ENCODE measurements at places on chromosomes 7 and 10.

DNA sequence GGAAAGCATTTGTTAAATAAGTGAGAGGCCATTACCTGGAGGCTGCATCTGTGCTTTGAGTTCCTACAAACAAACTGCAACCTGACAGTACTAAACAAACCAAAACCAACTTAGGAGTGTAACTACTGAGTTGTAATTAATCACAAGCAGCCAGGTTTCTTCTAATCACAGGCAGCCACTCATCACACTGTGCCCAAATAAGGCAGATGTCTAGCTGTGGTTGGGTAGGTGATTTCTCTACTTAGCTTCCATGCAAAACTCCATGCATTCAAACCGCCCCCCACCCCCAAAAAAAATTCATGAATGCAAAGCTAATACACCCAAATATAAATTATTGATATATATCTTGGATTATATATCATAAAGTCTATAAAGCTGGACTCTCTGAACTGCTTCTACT is 461.1 kb downstream of the ARL4A start:
- DNase-seq, result no peak

- no peak for DNase-seq
These were observed 89.6 kb upstream of the FAM171A1 start for GRCh38 chr10:15460661-15461060.

GRCh38 chr10:51162002-51162401 is 87.7 kb downstream of the PRKG1 start:
- DNase-seq, result peak; percentile 7

- no peak for DNase-seq
These were observed 380.6 kb downstream of the PHTF2 start for GRCh38 chr7:78179211-78179610.

GRCh38 chr7:121608785-121609184 is 212.7 kb upstream of the FAM3C start:
- no peak for DNase-seq

GRCh38 chr10:78900715-78901430 is 167.9 kb upstream of the ZMIZ1 start:
- no peak for DNase-seq

DNA sequence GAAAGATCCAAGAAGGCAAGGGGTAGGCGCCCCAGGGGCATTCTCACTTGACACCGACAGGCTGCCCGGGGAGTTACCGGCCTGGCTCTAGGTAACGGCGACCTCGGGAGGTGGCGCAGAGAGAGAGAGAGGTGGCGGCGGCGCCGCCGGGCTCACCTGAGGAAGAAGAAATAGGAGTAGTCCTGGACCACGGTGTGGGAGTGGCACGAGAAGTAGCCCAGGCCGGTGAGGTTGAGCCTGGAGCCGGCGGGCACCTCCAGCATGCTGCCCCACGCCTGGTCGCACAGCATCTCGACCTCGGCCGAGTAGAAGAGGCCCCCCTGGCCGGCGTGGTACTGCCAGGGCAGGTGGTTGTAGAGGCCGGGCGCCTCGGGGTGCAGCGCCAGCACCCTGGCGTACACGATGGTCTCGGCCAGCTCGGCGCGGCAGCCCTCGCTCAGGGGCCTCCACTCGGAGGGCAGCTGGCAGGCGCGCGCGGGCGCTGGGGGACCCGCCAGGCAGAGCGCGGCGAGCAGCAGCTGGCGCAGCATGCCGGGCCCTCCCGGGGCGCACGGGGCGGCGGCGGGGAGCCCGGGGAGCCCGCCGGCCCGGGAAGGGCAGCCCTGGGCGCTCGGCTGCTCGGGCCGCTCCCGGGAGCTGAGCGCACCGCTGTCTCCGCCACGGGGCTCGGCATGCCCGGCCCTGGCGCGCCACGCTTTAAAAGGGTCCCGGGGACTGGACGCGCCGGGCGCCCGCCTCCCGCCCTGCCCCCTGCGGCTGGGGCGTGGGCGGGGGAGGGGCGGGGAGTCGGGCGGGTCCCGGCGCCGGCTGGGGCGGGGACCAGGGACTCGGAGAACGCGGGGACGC is at the start of gene CCDC3:
Gene CCDC3, minus strand, starts transcription at position 673 of the 846 bp plus-strand sequence. Its CDS starts 143 bp downstream, at position 530.
- DNase-seq, result peak; percentile 66

DNA sequence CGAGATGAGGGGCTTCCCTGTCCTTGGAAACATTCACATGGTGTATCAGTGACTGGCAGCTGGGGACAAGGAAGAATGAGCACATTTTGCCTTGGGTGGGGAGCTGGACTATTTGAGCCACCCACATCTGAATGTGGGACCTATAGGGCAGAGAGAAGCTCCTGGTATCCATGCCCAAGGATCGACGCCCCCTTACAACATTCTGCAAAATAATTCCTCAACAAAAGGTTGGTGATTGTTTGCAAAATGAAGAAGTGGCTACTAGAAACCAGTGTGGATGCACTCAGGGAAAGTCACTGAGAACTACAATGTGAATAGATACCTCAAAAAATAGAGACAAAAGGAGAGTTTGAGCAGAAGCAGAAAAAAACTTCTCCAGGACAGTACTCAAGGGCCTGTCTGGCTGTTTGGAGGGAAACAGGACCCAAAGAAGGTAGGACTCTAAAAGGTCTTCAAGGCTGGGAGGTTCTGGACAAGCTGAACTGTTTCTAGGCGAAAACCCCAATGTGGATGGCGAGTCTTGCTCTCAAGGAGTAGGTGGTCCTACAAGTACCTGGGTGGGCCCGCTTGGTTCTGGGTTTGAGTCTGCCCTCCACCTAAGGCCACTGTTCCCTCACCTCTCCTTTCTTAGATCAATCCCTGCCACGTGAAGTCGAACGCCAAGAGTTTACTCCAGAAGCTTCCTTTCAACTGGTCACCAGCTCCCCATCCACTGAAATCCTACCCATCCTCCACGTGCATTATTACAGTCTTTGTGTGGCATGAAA is 125.0 kb upstream of the ZNF746 start:
- no peak for DNase-seq

DNA sequence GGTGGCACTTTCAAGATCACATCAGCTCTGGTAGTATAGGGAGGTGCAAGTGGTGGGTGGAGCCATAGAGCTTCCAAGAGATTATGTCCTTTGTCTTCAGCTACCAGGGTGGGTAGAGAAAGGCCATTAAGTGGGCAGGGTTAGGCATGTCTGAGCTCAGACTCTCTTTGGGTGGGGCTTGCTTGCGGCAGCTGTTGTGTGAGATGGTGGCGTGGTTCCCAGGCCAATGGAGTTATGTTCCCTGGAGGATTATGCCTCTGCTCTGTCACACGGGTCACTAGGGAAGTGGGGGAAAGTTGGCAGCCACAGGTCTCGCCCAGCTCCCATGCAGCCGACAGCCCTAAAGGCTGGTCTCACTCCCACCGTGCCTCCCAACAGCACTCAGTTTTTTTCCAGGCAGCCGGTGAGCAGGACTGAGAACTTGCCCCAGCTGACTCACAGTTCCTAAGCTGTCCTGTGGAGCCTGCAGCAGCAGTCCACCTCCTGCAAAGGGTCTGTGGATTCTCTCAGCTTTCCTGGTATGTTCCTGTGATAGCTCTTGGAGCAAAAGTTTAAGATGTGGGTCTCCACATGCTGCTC is 459.0 kb downstream of the SH2D4B start:
- no peak for DNase-seq

GRCh38 chr7:3730276-3730675 is 429.2 kb downstream of the SDK1 start:
- DNase-seq, result no peak

GRCh38 chr7:91034459-91035368 is 229.5 kb upstream of the FZD1 start:
- DNase-seq, result peak; percentile 51

DNA sequence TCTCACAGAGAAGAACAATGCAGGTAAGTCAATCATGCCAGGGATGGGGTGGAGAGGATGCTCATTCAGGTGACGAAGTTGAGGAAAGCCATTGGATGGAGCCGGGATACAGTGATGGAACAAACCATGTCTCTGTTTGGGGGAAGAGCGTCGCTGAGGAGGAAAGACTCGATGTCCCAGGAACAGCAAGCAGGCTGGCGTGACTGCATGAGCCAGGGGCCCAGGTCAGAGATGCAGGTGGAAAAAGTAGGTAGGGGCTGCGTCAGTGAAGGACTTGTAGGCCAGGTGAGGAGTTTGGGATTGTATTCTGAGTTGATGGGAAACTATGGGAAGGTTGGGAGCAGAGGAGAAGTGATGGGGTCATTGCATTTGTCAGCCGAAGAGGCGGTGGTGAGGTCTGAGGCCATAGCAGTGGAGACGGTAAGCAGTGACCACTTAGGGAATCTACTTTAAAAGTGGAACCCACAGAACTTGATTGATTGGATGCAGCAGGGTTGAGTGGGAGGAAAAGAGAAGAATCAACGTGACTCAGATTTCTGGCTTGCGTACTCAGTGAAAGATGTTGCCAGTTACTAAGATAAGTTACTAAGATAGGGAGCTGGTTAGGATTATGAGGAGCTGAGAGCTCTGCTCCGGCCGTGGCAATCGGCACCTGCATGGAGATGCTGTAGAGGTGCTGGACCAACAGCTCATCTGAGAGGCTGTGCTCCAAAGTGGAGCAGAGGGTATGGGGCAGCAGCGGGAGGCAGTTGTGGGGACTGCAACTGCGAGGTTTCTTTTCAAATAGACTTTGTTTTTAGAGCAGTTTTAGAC is 12.5 kb upstream of the IL2RA start:
- no peak for DNase-seq

GRCh38 chr7:126529254-126529653 is 723.5 kb downstream of the GRM8 start:
- no peak for DNase-seq
